Trophoblast cell (in vitro differentiated cells and primary cell): ENCODE measurements at places on chromosomes 3 and 15.
A peak's percentile ranks its signal among the peaks of the same experiment; 100 is the strongest.

GRCh38 chr3:42704136-42704841 lies 1.7 kb upstream of the HHATL start:
- DNase-seq = no peak

GRCh38 chr3:159169828-159170227 lies 368.0 kb downstream of the MFSD1 start:
- DNase-seq = no peak

GRCh38 chr3:107426223-107426622 lies 49.0 kb downstream of the CCDC54 start:
- no peak for DNase-seq

DNA sequence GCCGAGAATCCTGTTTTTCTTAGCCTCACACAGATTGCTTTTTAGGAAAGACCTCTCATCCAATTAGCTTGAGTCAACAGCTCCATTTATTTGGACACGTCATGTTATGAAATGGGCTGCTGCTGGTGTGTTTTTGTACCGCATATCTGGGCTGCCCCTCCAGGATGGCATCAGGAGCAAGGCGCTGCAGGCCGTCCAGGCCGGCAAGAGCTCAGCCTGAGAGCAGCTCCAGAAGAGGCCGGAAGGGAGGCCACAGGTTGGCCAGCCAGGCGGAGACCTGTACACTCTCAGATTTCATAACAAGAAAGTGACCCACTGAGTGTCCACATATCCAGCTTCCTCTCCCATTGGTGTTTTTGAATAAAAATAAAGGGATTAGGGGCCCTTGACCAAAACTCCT lies 28.3 kb downstream of the FOXL2NB start:
- DNase-seq = no peak

GRCh38 chr3:181133832-181134231 lies 144.3 kb upstream of the DNAJC19 start:
- no peak for DNase-seq

DNA sequence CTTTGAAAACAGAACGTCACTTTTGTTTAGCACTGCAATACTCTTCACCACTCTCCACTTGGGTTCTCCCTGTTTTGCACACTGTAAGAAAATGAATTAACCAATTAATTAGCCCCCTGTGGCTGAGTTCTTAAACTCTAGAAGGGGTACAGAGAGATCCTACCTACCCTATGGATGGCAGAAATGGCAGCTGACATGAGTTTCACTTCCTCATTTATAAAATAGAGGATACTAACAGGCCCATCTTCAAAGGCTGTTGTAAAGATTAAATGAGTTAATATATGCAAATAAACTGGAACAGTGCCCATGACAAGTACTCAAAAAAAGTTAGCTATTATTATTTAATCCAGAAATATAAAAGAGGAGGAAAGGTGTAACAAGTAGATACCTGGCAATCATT lies 36.9 kb downstream of the SUCLG2 start:
- no peak for DNase-seq

- DNase-seq = peak; percentile 58
Measured at GRCh38 chr3:187889601-187890404, 144.5 kb upstream of the BCL6 start.

DNA sequence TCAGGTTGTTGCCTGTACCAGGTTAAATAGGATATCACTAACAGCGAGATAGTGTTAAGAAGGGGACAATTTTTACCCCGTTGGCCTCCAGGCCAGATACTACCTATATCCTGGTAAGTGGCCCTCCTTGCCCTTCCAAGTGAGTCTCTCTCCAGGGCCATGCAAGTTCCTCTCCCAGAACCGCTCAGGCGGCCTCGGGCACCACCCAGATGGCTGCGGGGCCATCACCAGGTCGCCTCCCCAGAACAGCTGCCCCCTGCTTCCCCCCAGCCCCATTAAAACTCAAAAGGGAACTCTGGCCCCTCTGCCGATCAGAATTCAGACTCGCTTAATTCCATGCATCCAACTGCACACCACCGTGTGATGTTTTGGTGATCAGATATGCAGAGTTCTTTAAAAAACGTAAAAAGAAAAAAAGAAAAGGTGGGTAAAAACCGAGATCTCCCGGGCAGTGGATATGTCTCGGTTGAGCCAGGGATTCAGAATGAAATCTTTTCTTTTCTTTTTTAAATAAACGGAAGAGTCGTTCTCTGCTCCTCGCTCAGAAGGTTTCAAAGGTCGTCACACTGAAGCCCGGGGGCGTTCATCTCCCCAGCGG lies 1.9 kb upstream of the TRIM71 start:
- no peak for DNase-seq

DNA sequence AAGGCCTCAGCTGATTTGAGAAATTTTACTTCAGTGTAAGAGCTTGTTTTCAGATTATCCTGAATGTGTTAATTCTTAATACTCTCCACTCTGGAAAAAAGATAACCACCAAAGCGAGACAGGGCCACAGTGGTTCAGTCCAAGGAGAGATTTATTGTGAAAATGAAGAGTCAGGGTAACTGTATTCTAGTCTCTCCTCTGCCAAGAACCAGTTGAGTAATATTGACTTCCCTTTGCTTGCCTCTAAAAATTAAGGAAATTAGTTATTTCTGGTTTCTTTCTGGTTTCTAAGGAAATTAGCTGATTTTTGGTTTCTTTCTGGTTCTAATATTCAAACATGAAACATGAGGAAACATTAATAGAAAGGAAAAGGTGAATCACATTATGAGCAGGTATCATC lies 34.9 kb downstream of the PPP1R2 start:
- no peak for DNase-seq

- no peak for DNase-seq
Measured at GRCh38 chr3:4758957-4759656, 220.1 kb upstream of the BHLHE40 start.

GRCh38 chr3:107082527-107082926 lies 294.7 kb upstream of the CCDC54 start:
- no peak for DNase-seq

DNA sequence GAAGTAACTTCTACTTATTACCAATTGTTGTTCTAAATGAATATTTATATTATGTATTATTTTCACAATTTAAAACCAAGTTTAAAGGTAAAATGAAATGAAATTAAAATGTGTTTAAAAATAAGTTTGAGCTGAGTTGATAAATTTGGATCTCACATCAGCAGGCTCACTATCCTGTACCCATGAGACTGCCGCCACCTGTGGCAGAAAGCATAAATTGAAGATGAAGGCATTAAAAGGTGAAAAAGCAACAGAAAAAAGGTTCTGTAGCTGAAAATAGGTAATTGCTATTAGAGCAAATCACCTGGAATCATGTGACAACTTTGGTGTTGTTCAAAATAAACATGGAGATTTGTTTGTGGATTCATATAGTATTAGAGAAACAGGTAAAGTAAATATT lies 133.0 kb upstream of the CADM2 start:
- no peak for DNase-seq

DNA sequence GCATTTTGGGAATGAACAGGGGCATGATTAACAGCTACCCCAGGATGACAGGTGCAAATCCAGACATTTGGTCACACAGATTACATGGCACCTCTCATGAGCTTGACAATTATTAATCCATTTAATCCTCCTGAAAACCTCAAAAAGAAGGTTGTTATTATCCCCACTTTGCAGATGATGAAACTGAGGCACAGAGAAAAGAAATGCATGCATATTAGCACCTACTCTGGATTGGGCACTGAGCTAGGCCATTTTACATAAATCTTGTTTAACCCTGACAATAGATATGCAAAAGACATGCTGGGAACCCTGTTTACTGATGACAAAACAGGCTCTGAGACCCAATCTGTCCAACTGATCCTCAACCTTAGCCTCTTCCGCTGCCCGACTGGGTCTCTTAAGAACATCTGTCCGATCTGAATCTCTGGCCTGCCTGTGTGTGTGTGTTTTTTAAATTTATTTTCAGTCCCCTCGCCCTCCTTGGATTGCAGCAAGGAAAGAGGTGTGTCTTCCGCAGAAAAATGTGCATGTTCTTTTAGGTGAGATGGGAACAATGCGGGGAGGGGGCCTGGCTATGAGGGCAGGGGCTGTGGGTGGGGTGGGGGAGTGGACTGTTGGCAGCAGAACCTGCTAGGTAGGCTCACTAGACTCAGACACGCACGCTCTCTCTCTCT lies 162.5 kb downstream of the WNT7A start:
- DNase-seq = no peak

GRCh38 chr3:170429050-170429449 lies 10.4 kb downstream of the CLDN11 start:
- DNase-seq = no peak

- no peak for DNase-seq
Measured at GRCh38 chr15:66599536-66600239, 33.9 kb upstream of the LCTL start.

GRCh38 chr15:71510763-71511162 lies 299.6 kb upstream of the NR2E3 start:
- no peak for DNase-seq

DNA sequence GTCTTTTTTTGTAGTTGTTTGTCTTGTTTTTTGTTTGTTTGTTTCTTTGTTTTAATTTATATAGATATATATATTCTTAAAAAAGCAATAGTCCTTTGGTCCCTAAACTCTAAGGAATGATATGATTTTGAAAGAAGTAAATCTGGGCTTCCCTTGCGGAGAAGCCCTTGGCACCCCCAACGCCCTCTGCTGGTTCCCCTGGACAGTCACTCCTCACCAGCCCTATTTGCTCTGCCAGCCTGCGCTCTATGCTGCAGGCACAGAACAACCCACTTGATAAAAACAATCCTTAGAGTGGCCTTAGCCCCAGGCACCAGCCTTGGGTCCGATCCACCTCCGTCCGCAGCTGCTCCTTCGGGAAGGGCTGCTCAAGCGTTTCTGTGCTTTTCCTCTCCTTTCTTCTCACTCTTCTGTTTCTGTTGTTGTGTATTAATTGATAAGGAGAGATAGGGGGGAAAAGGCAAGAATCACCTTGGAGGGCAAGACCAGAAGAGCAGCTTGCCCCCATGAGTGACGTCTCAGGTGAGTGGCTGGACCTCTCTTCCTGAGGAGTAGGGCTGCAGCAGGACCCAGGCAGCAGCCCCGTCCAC lies 13.7 kb upstream of the PARP6 start:
- peak; percentile 41 for DNase-seq

GRCh38 chr3:104947943-104948342 lies 418.8 kb upstream of the ALCAM start:
- no peak for DNase-seq

DNA sequence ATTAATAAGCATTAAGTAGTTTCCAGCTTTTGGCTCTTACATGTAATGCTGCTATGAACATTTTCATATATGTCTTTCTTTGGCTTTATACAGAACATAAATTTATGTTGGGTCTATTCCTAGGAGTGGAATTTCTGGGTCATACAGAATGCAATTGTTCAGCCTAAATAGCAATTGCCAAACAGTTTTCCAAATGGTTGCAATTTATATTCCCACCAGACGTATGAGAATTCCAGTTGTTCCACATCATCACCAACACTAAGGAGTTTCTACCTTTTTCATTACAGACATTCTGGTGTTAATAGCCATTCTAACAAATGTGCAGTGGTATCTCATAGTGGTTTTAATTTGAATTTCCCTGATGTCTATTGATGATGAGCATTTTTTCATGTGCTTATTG lies 160.1 kb upstream of the TMC3 start:
- no peak for DNase-seq

GRCh38 chr3:120608506-120608905 lies 12.4 kb downstream of the NDUFB4 start:
- DNase-seq = no peak

GRCh38 chr3:25038271-25038670 lies 389.8 kb upstream of the RARB start:
- DNase-seq = no peak

DNA sequence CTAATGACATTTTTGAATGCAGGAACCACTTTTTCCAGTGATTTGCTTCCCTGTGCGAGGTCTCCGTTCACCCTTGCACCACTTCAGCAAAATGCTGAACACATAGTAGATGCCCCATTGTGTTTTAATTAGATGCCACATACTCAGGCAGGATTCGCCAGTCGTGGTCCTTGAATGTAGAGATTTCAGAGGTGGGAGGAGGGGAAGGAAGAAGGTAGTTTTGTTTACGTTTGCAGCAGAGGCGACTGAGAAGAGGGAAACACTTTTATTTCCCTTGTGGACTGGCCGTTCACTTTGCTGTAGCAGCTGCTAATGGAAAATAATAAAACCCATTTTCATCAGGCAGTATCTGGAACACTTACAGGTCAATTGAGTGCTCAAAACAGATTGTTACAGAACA lies 262.8 kb upstream of the TBL1XR1 start:
- DNase-seq = no peak

GRCh38 chr15:78425643-78426042 lies 12.4 kb upstream of the IREB2 start:
- DNase-seq = no peak

- DNase-seq = peak; percentile 20
Measured at GRCh38 chr15:44501768-44502366, 35.1 kb upstream of the EIF3J start.

DNA sequence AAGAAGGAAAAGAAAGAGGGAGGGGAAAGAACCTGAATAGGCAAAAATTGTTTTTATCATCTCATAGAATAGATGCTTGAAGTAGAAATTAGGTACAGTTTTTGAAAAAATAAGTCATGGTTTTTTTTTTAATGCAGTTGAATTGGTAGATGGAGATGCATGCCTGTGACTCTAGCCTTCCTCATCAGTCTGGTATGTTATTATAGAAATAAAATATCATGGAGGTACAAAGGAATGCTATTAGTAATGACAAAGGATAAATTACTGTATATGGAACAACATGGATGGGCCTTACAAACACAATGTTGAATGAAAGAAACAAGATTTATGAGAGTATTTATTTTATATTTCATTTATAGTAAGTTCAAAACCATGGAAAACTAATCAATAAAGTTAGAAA lies 162.4 kb upstream of the GALNT15 start:
- no peak for DNase-seq

DNA sequence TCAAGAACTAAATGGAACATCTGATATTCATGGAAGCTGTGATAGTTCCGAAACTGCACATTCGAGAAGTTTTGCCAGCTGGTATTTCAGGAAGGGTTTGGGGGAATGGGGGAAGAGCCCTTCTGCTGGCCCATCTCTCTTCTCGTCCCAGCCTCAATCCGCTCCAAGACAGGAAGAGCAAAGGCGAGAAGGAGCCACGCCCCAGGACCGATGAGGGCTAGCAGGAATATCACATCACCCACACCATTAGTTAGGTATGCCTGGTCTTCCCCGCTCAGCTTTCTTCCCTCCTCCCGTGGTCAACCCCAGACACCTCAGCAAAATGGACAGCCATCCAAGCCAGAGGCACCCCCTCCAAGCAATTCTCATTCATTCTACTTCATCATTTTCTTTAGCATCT lies 14.9 kb upstream of the PCSK6 start:
- DNase-seq = no peak

- no peak for DNase-seq
Measured at GRCh38 chr15:98782801-98783200, 134.5 kb downstream of the IGF1R start.

- no peak for DNase-seq
Measured at GRCh38 chr3:10768708-10769394, 47.2 kb upstream of the SLC6A11 start.
